ENCODE measurements at places on chromosomes 7 and 10. TPM values are rescaled to one million over a fixed set of nuclear protein-coding genes. Genes with fewer than 3 reads are reported as not detected.

GRCh38 chr10:6567884-6568283, 12.2 kb downstream of the PRKCQ start:
- DNase-seq: no peak

DNA sequence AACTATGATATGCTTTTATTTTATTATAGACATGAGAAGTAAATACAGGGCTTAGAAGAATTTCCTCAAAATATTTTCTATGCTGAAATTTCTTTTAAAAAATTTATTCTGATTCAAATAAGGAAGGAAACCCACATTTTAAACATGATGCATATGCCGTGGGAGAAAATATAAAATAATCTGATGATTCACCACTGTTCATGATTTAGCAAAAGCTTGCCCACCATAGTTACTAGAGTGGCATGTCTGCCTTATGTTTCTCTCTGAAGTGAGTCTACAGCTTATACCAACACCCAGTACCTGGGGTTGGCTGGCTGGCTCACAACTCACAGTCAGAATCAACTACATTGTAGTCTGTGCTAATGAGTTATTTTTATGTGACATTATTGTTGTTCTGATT, 102.0 kb downstream of the GNAI1 start:
- peak; percentile 4 for DNase-seq

- DNase-seq: peak; percentile 74
Observed at GRCh38 chr7:30888747-30889146, 22.9 kb upstream of the AQP1 start.

- peak; percentile 67 for DNase-seq
Observed at GRCh38 chr10:86439544-86439943, 72.9 kb upstream of the GRID1 start.

CLDN3 gene
- not detected for total RNA-seq
